Stimulated activated CD8-positive, alpha-beta memory T cell treated with anti-CD3 and anti-CD28 coated beads, Interleukin-7, amount 100 ng/mL, for 1 hour (primary cell): ENCODE measurements at places on chromosomes 5 and 9.

DNA sequence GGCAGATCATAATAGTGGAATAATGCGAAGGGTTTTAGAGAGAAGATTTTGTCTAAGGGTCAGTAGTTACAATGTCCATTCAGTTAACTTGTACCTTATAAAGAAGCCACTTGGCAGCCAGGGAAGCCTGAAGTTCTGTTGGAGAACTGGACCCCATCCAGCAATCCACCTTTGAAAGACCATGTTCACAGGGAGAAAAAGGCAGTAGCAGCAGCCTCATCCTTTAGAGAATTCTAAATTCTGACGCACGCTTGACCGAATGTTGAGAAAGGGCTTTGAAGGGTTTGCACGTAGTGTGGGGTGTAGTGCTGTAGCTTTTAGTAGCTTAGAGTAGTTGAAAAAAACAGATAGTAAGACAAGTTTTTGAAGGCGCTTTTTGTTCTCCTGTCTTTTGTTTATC is 42.8 kb downstream of the MCCC2 start:
- DNase-seq, result no peak

DNA sequence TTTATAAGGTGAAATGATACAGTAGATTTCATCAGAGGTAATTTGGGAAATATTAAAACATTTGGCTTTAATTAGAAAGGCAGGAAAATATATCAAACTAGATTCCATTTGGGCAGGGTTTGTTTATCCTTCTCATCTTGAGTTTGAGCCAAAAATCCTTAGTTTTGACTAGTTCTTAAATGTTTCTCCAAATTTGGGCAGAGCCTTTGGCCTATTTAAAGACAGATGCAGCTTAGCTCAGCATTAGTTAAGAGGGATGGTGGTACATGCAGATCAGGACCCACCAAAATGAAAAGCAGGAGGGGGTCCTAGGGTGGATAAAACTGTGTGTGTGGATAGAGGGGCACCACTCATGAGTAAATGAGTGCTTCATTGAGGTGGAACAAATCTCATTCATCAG is 20.3 kb upstream of the ARRDC3 start:
- DNase-seq, result no peak

GRCh38 chr9:130111786-130112537 is 58.3 kb downstream of the GPR107 start:
- DNase-seq, result no peak

DNA sequence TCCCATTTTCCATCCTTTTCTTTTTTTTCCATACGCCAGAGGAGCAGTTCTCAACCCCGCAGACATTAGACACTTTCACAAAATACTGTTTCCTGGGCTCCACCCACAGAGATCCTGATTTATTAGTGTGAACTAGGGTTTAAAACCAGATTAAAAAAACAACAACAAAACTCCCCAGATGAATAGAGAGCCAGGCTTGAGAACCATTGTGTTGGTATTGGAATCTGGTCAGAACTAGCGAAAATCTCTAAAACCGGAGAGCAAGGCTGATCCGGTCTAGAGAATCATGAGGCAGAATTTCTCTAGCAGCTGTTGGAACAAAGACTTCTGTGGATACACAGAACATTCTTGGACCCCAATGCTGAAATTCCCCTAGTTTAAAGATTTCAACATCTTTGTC is 173.0 kb downstream of the PCSK1 start:
- no peak for DNase-seq

GRCh38 chr5:56299212-56299611 is 66.1 kb upstream of the ANKRD55 start:
- no peak for DNase-seq

GRCh38 chr9:107847978-107848964 is 358.7 kb upstream of the KLF4 start:
- DNase-seq, result no peak

DNA sequence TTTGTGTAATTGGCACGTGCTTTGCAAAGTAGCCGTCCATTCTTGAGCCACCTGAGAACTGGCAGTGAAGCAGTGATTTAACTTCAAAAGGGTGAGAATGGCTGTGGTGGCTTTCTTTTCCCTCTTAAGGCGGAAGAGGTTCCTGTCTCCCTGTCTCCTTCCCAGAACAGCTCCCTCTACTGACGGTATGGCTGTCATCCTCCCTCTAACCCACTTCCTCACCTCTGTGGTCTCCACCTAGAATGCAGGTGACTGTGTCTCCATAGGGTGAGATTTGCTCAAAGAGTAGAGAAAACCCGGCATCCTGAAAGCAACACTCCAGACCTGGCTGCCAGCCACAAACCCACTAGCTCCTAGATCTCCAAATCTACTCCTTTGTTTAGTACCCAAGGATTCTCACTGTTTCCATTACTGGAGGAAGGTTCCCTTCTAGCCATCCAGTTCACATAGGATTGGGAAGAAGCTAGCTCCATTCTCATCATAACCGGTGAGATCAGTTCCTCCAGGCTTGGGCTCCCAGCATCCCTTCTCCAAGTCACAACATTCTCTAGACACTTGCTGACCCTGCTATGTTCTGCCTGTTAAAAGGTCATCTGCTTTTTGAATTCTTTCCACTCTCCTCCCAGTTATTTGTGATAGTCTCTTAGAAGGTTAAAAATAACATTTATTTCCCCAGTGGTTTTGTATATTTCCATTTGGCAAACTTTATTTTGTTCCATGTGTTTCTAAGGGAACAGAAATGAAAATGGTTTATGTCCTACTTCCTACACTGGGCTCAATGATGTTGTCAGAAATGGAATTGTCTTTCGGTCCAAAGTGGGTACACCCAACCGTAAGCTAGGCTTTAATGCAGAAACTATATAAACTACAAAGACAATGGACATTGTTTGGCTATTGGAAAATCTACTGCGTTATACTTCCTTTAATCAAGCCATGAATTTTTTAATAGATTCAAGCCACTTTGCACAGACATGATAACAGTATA is 269.4 kb downstream of the CWC27 start:
- DNase-seq, result no peak

- no peak for DNase-seq
Measured at GRCh38 chr5:163943546-163943945, 438.1 kb downstream of the MAT2B start.

- DNase-seq, result no peak
Measured at GRCh38 chr5:179969110-179969509, 61.4 kb upstream of the TBC1D9B start.

- no peak for DNase-seq
Measured at GRCh38 chr5:132224716-132225115, 2.9 kb downstream of the P4HA2 start.

DNA sequence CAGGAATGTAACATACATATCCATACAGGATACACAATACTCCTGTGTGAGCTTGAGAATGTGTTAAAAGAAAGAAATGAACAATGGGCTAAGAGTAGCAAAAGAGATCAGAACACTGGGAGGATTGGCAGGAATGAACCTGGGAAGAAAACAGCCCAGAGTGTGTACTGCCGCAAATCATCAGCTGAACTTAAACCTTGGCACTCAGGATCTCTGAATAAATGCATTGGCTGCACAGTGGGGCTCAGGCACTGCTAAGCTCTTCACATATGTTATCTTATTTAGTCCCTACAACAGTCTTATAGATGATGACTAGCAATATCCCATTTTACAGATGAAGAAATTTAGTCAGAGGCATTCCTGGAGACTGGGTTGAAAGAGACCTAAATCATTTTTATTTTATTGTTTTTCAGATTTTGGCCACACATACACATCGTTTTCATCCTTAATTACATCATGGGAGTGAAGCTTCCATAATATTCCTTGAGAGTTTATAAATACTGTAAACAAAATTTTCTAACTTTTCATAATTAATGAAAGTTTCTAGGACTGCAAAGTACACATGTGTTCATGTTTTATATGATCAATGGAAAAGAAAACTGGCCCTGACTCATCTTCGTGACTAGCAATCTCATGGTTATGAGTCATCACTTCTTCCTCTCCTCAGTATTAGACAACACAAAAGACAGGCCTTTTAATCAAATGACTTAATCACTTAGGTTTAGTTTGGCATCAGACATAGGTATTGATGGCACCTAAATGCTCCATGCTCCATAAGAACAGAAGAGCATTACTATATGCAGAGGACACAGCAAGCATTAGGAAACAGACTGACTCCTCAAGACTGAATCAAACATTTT is 59.2 kb downstream of the CDH18 start:
- no peak for DNase-seq

- no peak for DNase-seq
Measured at GRCh38 chr5:68087866-68088265, 127.7 kb upstream of the PIK3R1 start.

- no peak for DNase-seq
Measured at GRCh38 chr9:104536756-104537155, at the start of gene OR13C3. OR13C3 (minus strand) TSS chr9:104536856; CDS start chr9:104536723, 133 bp downstream.

DNA sequence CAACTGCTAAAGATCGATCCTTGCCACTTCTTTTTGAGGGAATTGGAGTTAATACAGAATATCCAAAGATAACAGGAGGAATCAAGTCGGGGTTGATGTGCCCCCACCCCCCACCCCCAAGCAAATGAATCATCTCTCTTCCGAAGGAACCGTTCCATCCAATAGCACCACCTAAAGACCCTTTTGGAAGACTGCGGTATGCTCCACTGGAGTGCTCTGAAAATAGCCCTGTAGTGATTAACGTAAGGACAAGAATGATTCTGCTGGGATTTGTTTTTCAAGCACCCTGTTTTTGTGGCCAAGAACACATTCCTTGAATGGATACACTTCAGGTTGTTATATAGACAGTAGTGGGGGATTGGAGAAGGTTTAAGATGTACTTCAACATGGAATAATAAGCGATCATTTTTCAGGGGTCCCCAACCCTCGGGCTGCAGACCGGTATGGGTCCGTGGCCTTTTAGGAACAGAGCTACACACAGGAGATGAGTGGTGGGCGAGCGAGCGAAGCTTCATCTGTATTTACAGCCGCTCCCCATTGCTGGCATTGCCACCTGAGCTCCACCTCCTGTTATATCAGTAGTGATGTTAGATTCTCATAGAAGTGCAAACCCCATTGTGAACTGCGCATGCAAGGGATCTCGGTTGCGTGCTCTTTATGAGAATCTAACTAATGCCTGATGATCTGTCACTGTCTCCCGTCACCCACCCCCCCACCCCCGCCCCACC is 44.5 kb upstream of the TMEM252 start:
- no peak for DNase-seq

GRCh38 chr9:81984928-81985327 is 3.6 kb upstream of the SPATA31D1 start:
- DNase-seq, result no peak

- DNase-seq, result no peak
Measured at GRCh38 chr5:180311216-180311615, 19.3 kb upstream of the MAPK9 start.

- DNase-seq, result no peak
Measured at GRCh38 chr5:34511915-34512314, 144.2 kb upstream of the RAI14 start.

DNA sequence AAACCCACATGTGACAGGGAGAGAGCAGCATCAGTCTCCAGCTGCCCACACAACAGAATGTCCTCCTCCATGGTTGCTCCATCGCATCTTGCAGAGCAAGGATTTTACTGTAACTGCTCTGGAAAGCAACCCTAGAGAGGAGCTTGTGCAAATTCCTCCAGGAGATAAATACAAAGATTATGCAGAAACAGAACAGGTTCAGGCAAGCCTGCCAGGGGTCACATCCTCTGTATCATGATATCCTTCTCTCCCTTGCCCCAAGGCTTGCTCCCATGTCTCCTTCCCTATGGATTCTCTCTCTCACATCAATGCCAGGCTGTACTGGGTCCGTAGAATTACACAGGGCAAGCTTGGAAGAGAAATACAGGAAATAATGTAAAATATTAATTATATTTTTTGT is 226.0 kb downstream of the MPDZ start:
- DNase-seq, result no peak

GRCh38 chr9:128716581-128717254 is 7.2 kb downstream of the ZDHHC12 start:
- DNase-seq, result no peak
